ENCODE measurements at places on chromosomes 16 and 17.

DNA sequence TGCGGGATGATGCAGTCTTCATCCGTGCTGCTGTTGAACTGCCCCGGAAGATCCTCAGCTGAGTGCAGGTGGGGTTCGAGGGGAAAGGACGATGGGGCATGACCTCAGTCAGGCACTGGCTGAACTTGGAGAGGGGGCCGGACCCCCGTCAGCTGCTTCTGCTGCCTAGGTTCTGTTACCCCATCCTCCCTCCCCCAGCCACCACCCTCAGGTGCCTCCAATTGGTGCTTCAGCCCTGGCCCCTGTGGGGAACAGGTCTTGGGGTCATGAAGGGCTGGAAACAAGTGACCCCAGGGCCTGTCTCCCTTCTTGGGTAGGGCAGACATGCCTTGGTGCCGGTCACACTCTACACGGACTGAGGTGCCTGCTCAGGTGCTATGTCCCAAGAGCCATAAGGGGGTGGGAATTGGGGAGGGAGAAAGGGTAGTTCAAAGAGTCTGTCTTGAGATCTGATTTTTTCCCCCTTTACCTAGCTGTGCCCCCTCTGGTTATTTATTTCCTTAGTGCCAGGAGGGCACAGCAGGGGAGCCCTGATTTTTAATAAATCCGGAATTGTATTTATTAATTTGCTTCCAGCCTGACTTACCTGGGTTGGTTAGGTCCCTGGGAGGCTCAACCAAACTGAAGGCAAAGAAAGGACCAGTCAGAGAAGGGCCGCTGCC, 5.8 kb downstream of the TRAF4 start:
- no peak for DNase-seq

DNA sequence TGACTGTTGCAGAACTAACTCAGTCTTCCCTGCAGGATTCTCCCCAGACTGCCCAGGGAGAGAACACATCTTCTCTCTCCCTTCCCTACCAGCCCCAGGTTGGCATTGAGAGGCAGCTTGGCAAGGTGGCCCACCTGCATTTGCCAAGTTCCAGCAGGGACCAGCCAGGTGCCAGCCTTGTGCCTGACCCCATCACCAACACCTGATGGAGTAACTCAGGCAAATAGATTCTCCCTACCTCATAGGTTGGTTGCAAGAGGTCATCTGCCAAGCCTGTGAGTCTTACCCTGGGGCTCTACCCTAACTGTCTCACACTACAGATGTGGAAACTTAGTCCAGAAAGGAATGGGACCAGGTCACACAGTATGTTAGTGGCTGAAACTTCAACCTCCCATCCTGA, 20.4 kb downstream of the BEAN1 start:
- no peak for DNase-seq

DNA sequence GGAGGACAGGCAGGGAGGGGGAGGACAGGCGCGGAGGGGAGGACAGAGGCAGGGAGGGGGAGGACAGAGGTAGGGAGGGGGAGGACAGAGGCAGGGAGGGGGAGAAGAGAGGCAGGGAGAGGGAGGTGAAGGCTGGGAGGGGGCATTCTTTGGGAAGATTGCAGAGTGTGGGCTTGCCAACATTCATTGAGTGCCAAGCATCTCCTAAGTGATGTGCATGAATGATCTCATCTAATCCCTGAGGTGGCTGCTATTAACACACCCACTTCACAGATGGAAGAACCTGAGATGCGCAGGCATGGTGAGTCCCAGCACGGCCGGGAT, 58.3 kb downstream of the NT5M start:
- no peak for DNase-seq

DNA sequence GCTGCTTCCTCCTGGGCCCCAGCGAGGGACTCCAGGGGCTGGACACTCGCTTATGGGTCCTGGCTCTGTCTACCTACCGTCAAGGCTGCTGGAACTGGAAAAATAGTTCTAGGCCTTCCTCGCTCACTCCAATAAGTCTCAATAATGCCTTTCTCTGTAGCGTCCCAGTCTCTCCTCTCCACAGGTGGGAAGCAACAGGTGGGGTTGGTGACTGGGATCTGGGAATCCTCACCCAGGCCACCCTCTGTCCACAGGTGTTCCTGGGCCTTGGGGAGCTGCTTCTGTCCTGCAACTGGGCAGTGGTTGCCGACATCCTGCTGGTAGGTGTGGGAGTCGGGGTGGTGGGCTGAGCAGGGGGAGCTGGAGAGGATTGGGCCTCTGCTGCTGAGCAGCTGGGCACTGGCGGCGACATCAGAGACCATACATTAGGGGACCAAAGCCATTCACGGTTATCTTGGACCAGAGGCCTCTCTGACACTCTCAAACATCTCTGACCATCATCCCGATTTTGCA, 20.3 kb upstream of the SPNS2 start:
- DNase-seq, result no peak

Measured in activated naive CD4-positive, alpha-beta T cell treated with anti-CD3 and anti-CD28 coated beads, Interleukin-2, amount 50 U/mL, for 72 hours (primary cell).